GM20000 (cell line): ENCODE measurements at places on chromosomes 6 and 20.

- no peak for DNase-seq
Measured at GRCh38 chr6:83096791-83097190, 29.3 kb downstream of the DOP1A start.

DNA sequence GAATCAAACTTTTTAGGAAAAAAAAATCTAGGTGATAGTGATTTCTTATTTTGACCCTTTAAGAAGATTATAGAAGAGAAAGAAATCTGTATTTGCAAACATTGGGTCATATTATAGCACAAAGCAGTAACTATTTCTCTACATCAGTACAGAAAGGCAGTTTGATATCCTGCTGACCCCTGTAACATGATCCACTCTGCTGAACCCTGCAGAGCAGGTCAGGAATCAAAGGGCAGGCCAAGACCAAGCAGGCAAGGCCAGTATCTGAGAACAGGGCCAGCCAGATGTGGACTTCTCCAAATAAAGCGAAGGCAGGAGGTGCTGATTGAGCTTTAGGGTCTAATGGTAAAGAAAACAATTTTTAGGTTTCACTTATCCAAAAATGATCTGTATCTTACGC lies 239.4 kb downstream of the PTPRK start:
- DNase-seq: no peak

DNA sequence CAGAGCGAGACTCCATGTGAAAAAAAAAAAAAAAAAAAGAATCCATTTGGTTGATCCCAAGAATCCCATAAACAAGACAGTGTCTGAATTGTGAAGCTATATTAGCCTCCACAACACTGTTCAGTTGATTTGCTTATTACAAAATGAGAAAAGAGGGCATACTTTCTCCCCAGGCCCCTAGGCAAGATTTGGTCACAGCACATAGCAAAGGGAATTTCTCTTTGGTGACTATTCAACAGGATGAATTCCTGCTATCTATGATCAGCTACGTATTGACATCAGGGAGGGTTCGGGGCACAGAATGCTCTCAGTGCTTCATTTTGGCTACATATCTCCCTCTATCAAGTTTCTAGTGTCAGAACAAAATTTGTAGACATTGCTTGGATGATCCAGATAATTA lies 20.2 kb upstream of the SLC22A3 start:
- DNase-seq: no peak

DNA sequence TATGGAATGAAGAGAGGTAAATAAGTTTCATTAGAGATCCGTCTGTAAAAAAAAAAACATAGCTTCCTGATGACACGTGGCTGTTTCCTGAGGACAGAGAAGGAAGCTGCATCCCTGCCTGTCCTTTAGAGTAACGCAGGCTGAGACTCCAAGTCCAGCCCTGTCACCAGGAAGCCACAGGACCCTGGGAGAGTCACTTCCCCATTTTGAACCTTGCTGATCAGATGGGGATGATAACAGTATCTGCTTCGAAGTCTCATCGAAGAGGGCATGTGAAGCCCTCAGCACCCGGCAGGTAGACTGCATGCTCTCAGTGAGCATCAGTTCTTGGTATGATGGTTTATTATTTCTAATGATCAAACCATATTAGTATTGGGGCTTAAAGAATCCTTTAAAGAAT lies 139.1 kb upstream of the KCNG1 start:
- no peak for DNase-seq

DNA sequence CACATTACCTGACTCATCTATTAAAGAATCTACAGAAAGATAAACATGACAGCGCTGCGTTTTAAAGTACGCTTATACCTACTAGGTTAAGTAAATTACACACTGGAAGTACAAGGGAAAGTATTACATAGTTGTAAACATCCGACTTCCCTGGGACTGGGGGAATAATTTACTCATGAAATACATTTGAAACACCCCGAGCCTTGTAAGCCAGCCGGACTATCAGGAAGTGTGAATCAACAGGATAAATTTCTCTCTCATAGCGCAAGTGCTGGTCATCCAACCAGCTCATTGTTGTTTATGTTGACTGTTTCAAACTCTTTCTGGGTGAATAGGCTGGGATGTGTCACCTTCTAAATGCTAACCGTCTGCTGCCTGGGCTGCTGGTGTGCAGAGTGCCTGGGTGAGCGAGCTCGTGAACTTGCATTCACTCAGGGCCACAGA lies 4.9 kb downstream of the BMP6 start:
- no peak for DNase-seq

- no peak for DNase-seq
Measured at GRCh38 chr6:170018936-170019817, 267.8 kb downstream of the ERMARD start.

DNA sequence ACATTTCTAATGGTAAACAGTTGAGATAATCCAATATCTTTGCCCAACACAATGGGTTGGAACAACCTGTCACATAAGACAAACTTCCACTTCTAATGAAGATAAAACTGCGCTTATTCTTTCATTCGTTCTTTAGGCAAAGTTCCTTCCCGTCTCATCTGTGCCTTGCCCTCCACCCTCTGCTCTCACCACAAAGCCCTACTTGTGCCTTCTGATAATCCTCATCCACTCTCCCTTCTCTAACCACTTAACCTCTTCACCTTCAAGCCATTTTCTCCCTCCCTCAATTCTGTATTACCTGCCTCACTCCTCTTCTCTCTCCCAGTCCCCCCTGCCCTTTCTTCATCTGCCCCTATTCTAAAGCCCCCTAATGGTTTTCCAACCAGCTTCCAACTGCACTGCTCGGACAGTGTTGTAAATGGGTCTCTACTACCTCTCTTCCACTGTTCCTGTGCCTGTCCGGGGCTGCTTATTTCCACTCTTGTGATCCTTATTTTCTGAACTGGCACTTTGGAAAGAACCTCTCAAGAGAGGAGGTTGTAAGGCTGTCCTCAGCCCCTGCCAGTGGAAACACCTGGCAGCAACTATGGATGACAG lies 62.9 kb upstream of the MYB start:
- DNase-seq: no peak

DNA sequence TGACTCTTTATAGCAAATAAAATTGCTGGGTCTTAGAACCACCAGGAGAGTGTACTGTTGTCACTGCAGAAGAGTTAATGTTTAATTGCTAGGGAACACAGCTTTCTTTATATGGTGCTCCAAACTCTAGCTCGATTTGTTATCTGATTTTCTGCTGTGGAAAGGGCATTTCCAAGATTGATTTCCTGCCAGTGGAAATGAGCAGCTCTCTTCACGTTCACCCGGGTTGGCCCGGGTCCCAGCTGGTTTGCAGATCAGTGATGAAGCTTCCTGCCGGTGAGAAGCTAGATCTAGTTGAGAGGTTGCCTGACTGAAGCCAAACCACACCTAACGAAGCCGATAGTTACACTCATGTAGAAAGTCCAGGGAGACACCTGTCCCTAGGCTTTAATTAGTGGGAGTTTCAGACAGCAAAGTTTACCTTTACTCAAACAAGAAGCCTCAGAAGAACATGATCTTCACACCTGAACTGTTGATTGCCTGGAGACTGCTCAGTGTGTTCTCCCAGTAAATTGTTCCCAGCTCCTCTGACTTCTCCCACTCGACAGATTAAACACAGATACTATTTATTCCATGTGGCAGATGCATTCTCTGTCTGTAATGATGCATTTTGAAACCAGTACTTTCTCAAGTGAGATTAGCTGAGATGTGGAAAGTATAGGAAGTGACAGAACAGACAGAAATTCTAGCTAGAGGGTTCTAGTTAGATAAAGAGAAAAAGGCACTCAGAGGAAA lies 27.8 kb downstream of the PAQR8 start:
- peak; percentile 70 for DNase-seq

DNA sequence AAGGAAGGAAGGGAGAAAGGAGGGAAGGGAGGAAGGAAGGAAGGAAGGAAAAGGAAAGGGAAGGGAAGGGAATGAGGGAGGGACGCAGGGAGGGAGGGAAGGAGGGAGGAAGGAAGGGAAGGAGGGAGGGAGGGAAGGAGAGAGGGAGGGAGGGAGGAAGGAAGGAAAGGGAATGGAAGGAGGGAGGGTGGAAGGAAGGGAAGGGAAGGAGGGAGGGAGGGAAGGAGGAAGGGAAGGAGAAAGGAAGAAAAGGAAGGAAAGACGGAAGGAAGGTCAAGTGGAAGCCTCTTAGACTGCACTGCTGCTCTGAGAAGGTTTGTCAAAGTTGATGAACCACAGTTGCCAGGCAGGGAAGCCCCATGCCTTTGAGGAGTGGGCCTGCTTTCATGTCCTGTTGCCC lies 324.3 kb upstream of the ZFP64 start:
- no peak for DNase-seq

DNA sequence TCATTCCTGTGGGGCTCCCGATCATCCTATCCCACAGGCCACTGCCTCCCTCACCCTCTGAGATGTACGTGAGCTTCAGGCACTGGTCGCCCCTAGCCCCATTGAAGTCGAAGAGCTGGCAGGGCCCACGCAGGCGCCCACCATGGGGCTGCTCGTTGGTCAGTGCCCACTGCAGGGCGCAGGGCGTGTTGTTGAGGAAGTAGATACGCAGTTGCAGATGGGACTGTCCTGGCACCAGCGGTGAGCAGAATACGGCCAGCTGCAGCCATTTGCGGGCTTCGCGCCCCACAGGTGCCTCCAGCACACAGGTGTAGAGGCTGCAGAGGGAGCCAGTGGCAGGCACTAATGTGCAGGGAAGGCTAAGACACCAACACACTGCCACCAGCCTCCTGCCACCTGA lies 6.2 kb downstream of the UNC5CL start:
- no peak for DNase-seq
